Amygdala (tissue), 56 donors: ENCODE measurements at places on chromosomes 3 and 15.

GRCh38 chr15:61946778-61947177 lies 113.5 kb downstream of the VPS13C start:
- no peak for DNase-seq

DNA sequence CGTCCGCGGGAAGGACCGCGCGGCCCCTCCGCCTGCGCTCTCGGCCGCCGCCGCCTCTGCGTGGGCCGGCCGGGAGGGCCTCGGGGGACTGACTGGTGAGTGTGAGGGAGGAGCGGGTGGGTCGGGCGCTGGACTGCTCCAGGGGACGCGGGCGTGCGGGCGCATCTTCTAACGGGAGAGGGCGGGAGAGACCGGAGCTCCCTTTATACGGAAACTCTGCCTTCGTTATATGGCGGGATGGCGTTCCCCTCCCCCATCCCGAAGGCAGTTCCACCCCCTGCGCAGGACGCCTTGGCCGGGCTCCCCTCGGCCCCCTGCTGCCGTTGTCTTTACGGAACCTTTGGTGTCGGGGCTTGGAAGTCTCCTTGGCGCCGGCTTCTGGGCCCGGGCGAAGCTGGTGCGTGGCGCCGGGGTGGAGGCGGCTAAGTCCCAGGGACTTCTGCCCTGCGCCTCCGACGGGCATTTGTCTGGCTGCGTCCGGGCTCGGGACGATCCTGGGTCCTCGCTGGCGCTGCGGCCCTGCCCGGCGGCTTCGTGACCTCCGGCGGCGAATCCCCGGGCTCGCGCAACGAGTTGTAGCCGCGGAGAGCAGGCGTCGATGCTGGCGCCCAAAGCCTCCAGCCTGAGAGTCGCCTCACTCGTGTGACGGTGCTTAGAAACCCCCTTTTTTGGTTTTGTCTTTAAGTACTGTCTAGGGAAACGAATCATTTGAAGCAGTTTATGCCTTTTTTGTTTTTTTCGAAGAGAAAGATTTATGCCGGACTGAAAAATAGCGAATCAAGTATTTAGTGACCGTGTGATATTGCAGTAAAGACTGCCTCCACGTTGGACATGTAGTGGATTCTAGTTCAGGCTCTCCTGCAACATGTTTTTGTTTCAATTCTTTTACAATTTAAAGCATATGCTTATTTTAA lies 623 bp downstream of the ZNF639 start:
- DNase-seq: peak; percentile 35

- DNase-seq: no peak
Measured at GRCh38 chr15:65085990-65086679, 9.6 kb downstream of the KBTBD13 start.

- no peak for DNase-seq
Measured at GRCh38 chr15:40252141-40252437, 13.2 kb downstream of the PAK6 start.

DNA sequence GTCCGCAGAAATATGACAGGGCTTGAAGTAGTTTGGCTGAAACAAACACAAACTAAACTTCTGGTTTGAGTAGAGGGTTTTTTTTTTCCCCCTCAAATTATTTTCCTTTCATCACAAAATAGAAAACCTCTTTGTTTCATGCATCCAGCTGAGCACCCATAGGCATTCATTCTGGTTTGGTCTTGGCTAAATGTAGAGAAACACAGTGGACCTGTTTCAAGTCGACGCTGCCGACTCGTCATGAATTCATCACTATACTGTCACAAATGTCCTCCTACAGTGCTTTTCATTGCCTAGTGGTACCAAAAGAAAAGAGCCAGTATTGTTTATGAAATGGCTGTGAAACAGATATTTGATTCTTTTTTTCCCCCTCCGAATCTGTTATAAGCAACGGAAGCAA lies 52.4 kb upstream of the GYG1 start:
- DNase-seq: peak; percentile 19

- no peak for DNase-seq
Measured at GRCh38 chr3:38573556-38573955, 75.9 kb downstream of the SCN5A start.

GRCh38 chr3:194879991-194880939 lies 194.6 kb downstream of the FAM43A start:
- no peak for DNase-seq

DNA sequence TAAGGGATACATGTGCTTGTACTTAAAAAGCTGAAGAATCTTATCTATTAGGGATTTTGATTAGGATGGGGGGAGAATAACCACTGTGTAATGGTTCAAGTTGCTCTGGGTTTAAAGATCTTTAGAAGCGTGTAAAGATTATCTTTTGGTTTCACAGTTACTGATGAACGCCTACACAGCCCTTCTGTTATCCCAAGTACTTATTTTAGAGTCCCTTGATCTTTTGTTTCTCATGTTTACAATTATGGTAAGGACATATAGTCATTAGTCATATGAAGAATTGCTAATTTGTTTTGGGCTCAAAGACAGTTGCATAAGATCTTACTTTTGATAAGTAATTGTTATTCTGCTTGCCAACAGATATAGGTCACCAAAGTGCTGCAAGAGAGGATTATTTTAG lies 160.1 kb downstream of the PLCL2 start:
- no peak for DNase-seq

DNA sequence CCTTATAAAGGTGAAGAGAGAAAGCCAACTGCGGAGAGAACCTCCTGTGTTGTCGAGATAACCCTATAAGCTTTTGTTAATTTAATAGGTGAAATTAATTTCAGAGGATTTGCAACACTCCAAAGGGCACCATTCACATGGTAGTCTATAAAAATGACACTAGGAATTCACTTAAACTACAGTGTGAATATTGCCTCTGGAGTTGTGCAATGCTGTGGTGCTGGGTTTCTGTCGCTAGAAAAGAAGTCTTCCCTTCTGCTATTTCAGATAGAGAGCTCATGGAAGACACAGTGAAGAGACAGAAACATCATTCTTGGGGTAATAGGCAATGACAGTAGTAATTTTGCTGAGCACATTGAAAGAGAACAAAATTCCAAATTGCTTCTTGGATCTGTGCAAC lies 28.8 kb upstream of the PROK2 start:
- no peak for DNase-seq

- no peak for DNase-seq
Measured at GRCh38 chr3:12232785-12233300, 56.0 kb upstream of the PPARG start.

DNA sequence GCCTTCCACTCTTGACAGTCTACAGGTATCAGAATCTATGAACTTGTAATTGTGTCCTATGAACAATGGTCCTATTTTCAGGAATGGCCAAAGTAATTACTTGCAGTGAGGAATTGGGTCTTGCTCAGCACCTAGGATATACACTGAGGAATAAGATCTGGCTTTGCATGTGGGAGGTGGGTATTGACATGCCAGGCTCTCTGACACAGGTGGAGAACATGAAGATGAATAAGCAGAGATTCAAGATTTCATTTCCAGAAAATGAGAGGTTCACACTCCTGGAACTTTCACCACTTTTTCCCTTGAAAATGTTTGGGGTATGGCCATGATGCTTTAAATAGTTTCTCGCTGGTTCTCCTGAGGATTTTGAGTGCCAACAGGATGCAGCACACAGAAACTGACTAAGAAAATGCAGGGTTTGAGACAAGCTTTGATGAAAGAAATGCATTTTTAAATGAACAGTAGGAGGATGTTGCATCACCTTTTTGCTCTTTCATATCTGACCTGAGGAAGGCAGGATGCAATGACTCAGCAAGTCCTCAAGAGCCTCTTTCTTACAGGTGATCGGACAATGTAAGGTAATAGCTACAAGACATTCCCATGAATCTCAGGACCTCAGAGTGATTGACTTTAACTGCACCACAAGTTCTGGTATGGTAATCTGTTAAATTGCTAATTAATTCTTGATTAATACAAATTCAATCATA lies 3.7 kb downstream of the HRG start:
- DNase-seq: no peak

DNA sequence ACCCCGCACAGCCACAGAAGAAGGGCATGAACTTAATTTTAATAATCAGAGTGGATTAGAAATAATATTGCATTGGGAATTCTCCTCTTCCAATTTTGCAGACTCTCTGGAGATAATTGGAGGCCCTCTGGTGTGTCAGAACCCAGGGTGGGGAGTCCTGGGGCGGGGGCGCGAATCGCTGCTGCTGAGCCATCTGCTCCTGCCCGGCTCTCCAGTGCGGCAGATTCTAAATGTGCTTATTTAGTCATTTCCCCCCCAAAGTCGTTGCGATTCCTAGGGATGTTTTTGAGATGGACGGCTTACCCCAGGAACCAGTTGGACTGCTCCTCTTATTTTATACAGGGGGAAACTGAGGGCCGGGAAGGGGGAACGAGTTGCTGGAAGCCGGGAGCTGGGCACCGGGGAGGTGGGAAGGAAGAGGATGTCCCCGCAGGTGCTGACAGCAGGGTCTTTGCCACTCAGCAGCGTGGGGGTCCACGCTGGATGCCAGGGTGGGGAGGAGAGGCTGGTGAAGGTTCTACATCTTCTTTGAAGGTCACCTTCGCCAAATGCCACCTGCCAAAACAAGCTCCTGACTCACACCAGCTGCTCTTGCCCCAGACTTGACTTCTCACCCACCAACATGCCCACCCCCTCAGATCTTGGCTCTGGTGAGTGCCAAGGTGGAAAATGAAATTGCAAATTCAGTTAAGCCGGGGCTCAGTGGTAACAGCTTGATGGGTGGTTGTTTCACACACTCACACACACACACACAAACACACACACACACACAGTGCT lies 91.3 kb upstream of the PRR23E start:
- DNase-seq: no peak

GRCh38 chr3:45607790-45608189 lies 13.2 kb downstream of the LIMD1 start:
- no peak for DNase-seq

GRCh38 chr15:82231233-82231632 lies 31.3 kb downstream of the EFL1 start:
- DNase-seq: no peak

DNA sequence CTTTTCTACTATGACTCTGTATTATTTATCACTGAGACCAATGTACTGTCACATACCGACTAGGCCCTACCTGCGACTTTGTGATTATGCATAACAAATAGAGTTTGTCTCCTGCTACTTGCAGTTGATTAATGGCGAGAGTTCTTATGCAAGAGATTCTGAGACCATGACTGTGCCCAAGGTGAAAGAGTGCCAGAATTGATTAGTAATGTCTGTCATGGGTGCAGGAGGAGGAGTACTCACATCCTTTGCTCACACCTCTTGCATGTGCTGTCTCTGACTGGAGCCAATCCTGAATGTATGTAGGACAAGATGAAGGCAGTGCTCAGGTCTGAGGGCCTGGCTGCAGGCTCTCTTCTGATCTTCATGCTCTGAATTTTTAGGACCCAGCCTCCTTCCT lies 260.7 kb downstream of the THSD4 start:
- DNase-seq: no peak

- DNase-seq: no peak
Measured at GRCh38 chr3:139120086-139121056, 75.7 kb upstream of the PRR23C start.

DNA sequence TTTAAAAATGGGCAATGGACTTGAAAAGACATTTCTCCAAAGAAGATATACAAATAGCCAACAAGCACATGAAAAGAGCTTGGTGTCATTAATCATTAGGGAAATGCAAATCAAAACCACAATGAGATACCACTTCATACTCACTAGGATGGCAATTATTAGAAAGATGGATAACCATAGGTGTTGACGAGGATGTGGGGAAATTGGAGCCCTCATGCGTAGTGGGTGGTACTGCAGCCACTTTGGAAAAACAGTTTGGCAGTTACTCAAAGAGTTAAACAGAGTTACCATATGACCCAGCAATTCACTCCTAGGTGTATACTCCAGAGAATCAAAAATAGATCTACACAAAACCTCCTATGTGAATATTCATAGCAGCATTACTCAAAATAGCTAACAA lies 27.4 kb downstream of the RPLP1 start:
- no peak for DNase-seq

DNA sequence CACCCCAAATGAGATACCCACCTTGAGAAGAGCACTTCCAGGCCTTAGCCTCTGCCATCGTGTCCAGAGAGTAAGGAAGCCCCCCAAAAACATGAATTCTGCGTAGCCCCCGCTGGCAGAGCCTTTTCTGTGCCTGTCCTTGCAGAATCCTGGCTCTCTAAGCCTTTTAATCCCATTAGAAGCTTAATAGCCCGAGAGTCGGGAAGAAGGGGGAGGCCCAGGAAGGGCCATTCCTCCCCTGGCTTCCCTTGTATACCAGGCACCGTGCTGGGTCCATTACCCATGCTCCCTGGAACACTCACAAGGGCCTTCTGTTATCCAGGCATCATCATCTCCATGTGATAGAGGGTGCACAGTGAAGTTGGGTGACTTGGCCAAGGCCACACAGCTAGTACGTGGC lies 7.1 kb downstream of the SPTBN5 start:
- no peak for DNase-seq

DNA sequence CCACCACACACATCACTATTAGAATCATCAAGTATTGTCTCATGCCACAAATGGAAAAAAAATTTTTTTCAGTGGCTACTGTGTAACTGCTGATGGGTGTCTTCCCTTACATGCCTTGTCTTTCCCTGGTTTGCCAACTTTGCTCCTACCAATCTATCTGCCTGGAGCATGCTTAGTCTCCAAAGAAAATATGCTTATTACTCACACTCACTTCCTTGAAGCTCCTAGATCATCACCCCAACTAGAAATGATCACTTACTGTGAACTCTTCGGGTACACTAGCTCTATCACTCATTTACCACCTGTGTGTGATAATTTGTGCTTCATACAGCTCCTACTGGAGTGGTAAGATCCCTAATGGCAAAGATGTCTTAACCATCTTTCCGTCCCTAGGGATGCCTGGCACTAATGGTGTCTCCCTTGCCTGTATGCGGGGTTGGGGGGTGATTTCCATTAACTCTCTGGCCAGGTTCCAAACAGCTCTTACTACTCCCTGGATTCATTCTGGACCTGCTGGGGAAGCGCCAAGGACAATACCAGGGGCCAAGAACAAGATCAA lies 799 bp downstream of the VPS33B start:
- DNase-seq: no peak

- no peak for DNase-seq
Measured at GRCh38 chr15:40471105-40471807, 472 bp downstream of the CHST14 start.

DNA sequence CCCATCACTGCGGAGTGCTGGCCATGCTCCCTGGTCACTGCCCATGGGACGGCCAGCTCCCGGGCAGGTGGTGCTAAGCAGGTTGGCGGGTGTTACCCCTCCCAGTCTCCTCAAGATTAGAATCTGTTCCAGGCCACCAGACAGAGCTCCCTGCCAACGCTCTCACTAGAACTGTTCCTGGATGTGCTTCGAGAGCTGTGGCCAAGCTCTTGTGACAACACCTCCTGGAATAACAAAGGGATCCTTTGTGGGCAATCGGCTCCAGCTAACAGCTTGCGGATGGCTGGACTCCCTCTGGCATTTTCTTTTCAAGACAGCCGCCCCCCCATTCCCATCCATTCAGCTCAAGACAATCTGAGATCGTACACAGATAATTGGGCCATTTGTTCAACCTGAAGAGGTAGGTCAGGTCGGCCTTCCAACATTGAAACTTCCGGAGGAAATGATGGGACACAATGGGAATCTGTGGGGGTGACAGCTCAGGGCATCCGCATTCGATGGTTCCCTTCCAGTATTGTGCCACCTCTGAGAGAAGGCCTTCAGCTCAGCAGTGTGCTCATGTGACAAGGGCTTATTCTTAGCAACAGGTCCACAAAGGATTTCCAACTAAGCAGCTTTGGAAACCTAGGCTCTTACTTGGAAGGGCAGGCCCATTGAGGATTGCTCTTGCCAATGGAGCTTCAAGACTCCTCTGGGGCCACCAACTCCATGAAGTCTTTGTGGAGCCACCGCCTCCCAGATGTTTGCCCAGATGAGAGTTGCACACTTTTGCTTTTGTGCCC lies 11.6 kb upstream of the EPHB3 start:
- DNase-seq: no peak

- DNase-seq: no peak
Measured at GRCh38 chr3:113532698-113533533, 561 bp downstream of the SIDT1 start.
